IMR-90 (cell line): ENCODE measurements at places on chromosomes 7 and 10. TPM values are rescaled to one million over a fixed set of nuclear protein-coding genes. Genes with fewer than 3 reads are reported as not detected.

DNA sequence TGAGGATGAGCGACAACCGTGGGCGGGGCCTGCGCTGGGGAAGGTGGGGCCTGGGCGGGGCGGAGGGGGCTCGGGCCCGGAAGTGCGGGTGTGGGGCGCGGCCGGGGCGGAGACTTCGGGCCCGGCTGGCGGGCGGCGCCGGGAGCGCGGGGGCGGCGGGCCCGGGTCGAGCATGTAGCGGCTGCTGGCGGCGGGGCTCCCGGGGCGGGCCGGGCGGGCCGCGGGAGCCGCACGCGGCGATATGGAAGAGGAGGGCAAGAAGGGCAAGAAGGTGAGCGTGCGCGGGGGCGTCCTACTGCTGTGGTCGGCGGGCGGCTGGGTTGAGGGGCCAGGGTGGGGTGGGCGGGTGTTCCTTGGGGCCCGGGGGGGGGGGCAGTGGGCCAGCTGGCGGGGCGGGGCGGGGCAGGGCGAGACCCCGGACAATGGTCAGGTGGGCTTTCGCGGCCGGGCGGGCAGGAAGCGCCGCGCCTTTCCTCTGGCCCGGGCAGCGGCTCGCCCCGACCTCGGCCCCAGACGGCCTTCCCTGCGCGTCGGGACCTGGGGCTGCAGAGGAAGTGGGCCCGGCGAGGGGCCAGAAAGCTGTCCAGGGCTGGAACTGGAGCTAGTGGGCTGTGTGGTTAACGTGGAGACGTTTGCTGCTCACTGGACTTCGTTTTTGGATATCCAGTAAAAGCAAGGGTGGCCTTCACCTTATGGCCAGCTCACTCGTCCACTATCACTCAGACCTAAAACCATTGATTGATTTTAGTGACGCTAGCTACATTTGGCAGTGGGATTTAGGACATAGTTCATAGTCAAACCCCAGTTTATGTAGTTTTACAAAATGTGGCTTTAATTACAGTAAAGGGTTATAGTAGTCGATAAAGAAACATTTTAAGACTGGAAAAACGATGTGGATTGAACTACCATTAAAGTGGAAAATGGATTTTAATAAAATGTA lies at the start of gene CCM2:
Gene CCM2, plus strand, starts transcription at position 109 of the 940 bp plus-strand sequence. Its CDS starts 133 bp downstream, at position 242.
- peak; percentile 32 for DNase-seq

- no peak for DNase-seq
These were observed 453.7 kb upstream of the POT1 start for GRCh38 chr7:125383324-125383723.

DNA sequence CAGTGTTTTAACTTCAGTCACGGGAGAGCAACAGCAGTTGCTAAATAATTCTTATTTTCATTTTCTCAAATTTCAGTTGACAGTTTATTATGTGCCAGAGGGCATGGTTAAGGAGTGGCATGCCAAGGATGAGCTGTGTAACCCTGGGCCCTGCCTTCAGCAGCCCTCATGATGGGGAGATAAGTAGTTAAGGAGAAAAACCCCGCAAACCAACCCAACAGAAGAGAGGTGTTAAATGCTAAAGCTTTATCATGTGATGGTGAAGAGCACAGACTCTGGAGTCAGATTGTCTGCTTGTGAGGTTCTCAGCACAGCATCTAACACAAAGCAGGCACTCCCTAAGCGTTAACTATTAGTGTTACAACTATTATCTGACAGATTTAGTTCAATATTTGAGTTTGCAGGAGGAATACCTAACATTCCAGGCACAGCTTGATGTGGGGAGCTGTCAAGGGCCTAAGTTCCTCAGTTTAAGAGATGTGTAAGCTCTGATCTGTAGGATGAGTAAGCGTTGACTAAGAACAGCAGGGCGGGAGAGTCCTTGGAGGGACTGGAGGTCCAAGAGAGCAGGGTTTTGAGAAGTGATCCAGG lies 29.6 kb downstream of the STAM start:
- peak; percentile 95 for DNase-seq

GRCh38 chr7:41927380-41927779 lies 224.5 kb upstream of the INHBA start:
- DNase-seq, result no peak

GRCh38 chr7:98073047-98073446 lies 33.6 kb upstream of the LMTK2 start:
- DNase-seq, result no peak

- DNase-seq, result no peak
These were observed 1.1 kb downstream of the SFMBT2 start for GRCh38 chr10:7409732-7410168.

- no peak for DNase-seq
These were observed 30.8 kb downstream of the TNPO3 start for GRCh38 chr7:129024125-129024524.

CYP3A7 gene
- polyA plus RNA-seq, result not detected in 2 replicates

DNA sequence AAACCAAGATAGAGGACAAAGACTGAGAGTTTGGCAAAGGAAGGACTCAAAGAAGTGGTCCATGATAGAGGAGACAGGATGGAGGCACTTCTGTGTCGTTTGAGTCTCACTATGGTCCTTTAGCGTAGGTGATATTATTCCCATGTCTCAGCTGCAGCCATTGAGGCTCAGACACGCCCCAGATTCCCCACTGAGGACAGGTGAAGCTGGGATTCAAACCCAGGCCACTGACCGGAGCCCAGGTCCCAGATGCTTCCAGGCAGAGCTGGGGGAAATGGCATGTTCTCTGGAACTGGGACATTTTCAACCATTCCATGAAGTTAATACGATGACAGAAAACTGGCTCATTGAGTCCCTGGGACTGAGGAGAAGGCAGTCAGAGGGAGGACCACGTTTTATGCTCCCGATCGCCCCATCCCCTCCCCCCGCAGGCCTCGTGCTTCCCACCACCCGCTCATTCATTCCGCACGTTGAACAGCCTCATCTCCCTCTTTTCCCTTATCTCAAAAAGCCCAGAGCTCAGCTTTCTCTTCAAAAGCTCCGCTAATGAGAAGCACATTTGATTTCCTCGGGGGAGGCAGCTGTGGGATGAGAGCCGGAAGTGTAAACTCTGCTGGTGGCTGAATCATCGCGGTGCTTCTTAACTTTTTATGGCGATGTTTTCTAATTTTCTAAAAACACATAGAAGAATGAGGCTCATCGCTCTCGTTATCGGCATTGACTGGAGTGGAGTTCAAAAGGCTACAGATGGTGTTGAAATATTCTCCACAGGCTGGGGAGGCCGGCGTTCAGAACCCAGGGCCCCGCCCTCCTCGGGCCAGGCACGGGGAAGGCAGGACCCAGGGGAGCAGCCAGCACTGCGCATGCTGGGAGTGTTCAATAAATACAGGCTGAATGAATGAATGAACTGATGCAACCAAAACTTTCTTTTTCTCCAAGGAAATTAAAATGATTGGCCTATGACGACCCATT lies 64.0 kb downstream of the OAT start:
- DNase-seq, result peak; percentile 38

PTPRN2 gene
- 0.03 and 0.06 TPM in 2 replicates for polyA plus RNA-seq

HBP1 gene
- polyA plus RNA-seq, result 19.0 and 27.1 TPM in 2 replicates

RAPGEF5 gene
- 0.05 and 0.09 TPM in 2 replicates for polyA plus RNA-seq

DNA sequence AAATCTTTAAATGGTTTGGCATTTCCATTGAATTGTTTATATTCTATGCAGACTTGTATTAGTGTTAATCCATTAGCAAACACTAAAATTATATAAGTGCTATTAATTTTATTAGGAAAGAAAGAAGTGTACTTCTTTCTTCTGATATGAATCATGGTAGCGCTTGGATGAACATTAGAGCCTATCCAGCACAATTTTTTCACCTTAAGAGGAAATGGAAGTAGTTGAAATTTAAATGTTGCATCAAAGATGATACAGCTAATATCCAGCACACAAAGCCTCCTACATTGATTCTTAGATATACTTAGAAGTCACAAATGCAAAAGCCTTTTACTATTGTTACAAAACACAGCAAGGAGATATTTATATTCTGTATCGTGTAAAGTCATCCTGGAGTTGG lies 174.5 kb downstream of the AHR start:
- no peak for DNase-seq

BEND7 gene
- polyA plus RNA-seq, result 2.5 and 3.5 TPM in 2 replicates

DNA sequence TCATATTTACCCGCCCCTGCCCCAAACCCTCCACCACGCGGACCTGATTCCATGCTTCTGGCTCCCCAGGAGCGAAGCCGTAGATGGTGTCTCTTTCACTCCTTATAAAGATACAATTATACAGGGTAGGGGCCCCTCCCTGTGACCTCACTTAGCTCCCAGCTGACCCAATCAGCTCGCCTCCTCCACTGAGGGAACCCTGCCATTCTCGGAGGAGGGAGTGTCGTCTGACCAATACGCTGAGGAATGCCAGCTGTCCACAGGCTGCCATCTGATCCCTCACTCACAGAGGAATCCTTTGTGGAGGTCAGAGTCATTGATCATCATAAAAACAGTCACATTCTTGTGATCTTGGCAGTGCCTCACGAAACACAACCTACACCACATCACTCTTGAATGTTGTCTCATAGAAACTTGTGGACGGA lies 67.5 kb upstream of the INSIG1 start:
- peak; percentile 99 for DNase-seq

OR2A14 gene
- not detected in 2 replicates for polyA plus RNA-seq

DNA sequence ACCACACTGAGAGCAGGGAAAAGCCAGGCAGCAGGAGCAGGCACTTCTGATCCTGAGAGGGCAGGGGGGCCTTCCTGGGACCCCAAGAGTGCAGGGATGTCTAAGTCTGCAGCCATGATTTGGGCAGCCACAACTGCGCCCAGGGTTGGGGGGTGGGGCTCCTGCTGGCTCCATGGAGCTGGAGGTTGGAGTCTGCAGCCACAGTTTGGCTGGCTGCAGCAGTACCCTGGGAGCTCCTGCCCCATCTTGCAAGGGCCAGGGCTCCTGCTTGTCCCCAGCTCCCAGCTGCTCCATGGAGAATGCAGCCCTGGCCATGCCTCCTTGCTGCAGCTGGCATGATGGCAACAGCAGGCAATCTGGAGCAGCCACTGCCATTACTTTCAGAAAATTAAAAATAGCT lies 679.7 kb upstream of the LRRTM3 start:
- no peak for DNase-seq

- DNase-seq, result no peak
These were observed at the start of gene DPYSL4 for GRCh38 chr10:132186488-132187429. TSS of gene DPYSL4 (plus strand) at chr10:132186948. CDS start at chr10:132187064, 116 bp downstream.

GRCh38 chr10:31157123-31158010 lies 125.7 kb upstream of the ZNF438 start:
- peak; percentile 85 for DNase-seq

ZNF488 gene
- 0.14 TPM in 2 replicates for polyA plus RNA-seq

GRCh38 chr10:110277591-110277990 lies 27.1 kb downstream of the SMNDC1 start:
- DNase-seq, result no peak

NPFFR1 gene
- polyA plus RNA-seq, result not detected in 2 replicates

- no peak for DNase-seq
These were observed 39.3 kb upstream of the DRGX start for GRCh38 chr10:49435225-49435624.

GRCh38 chr10:51083356-51083853 lies 9.1 kb downstream of the PRKG1 start:
- DNase-seq, result peak; percentile 52

- peak; percentile 68 for DNase-seq
These were observed 5.3 kb upstream of the TMEM139 start for GRCh38 chr7:143279186-143280098.

OR6V1 gene
- polyA plus RNA-seq, result not detected in 2 replicates

DNA sequence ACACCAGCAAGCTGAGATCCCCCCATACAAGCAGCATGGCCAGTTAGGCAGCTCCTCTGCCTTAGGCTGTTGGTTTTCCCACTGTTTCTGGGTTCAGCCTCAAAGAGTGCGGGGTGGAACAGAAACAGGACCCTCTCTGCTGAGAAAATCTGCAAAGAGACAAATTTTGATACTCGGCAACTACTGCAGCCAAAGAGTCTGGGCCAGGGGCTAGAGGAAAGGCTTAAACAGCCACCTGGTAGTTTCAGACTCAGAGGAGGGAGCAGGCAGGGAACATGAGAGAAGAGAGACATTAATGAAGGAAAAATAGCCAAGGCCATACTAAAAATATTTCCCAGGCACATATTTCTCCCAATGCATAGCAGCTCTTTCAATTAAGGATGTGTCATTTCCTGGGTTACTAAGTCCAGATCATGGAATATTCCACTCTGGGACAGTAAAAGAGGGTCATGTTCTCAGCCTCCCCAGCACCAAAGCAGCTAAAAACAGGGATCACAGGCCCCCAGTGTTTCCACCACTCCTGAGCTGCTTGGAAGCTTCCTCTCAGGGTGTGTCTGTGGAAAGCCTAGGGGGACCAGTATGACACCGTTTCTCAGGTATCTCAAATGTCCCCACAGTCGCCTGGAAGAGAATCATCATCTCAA lies 29.8 kb downstream of the PDLIM1 start:
- peak; percentile 62 for DNase-seq

OR2A42 gene
- not detected in 2 replicates for polyA plus RNA-seq

AASS gene
- polyA plus RNA-seq, result 4.7 and 6.1 TPM in 2 replicates

DNA sequence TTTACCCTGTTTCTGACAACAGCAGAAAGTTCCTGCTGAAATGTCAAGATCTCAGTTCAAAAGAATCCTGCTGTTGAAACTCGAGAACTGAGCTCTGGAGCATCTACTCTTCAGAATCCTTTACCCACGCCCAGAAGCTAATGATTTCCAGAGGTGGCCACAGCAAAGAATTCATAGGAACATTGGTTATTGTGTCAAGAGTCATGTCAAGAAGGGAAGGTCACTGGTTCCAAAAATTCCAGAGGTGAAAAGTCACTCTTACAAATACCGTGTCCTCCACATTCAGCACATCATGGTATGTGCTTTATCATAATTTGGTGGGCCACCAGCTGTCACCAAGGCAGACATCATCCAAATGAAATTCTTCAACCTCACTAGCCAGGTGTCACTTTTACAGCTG lies 394.4 kb upstream of the NPVF start:
- DNase-seq, result no peak

DNA sequence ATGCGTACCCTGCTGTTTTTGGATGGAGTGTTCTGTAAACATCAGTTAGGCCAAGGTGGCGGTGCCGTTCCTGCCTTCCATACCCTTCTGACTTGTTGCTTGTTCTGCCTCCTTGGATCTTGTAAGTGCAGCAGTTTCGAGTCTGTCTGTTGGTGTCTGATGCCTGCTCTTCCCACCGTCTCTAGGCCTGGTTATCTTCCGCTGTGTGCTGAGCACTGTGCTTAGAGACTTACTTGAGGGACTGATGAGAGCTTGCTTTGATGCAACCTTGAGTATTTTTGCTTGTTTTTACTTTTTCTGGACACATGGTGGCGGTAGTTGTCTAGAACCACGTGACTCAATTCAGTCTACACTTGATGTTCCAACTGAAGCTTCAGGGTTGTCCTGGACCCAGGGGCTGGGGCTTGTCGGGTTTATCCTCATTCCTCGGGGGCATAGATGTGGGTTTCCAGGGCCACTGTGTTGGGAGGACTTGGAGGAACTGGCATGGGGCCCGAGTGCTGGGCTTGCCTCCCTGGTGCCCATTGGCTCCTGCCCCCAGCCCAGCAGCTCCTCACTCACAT lies 14.4 kb upstream of the SPRN start:
- no peak for DNase-seq

DNA sequence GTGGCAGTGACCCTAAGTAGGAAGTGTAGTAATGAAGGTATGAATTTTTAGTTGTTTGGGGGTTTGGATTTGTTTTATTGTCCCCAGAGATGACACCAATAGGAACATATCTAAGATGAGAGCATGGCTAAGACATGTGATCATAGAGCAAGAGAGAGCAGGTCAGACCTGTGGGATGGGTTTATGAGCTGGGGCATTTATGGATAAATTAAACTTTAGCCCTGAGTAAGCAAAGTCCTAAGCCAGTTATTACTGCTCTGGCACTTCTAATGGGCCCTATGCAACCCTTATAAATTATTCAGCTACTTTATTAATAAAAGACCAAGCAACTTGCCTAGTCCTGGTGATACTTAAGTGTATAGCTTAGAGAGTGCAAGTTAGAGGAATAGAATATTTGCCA lies 85.1 kb downstream of the LRRC4 start:
- DNase-seq, result no peak

GRCh38 chr7:15554081-15554480 lies 7.7 kb downstream of the AGMO start:
- peak; percentile 38 for DNase-seq

GRCh38 chr10:78992333-78992732 lies 76.4 kb upstream of the ZMIZ1 start:
- no peak for DNase-seq
